T-helper 17 cell (primary cell): ENCODE measurements at places on chromosomes 13 and 19. TPM values are rescaled to one million over a fixed set of nuclear protein-coding genes. Genes with fewer than 3 reads are reported as not detected.
A peak's percentile ranks its signal among the peaks of the same experiment; 100 is the strongest.

DNA sequence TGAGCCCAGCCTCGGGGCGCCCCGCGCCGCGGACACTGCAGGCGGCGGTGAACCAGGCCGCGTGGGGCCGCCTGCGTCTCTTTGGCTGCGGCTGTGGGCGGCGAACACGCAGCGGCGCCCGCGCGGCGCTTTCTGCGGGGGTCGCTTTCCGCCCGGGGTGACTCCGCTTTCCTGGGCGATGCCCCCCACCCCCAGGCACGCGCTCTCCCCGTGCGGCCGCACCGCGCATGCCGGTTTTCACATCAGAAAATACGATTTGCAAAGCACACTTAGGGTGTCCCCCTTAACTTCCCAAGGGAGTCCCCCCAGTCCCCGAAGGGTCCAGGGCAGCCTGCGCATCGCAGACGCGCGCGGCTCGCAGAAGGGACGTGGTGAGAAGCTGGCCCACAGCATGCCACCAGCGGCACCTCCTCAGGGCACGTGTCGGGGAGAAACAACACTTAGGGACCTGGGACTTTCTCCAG lies 5.3 kb downstream of the F7 start:
- DNase-seq: peak; percentile 1
- no peaks in the 10 kb centered on the region for H3K36me3 ChIP-seq
- peak overlapping the region; percentile 75 for H3K4me3 ChIP-seq
- no peaks in the 10 kb centered on the region for H3K27me3 ChIP-seq

DNA sequence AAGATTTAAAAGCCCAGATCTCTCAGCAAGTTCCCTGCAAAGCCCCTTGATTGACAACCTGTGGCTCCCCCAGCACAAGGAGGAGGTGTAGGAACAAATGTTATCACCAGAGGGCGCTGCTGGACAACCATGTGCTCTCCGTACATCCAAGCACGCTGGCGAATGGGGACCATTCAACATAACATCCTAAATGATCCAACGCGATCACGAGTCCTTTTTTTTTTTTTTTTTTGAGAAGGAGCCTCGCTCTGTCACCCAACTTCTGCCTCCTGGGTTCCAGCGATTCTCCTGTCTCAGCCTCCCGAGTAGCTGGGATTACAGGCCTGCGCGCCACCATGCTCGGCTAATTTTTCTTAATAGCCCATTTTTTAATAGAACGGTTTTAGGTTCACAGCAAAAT lies 52.0 kb downstream of the NWD1 start:
- peaks cover 25% of the 10 kb centered on the region for H3K27me3 ChIP-seq
- H3K27ac ChIP-seq: no peak overlapping the region
- no peak overlapping the region for H3K4me3 ChIP-seq
- peaks cover 4% of the 10 kb centered on the region for H3K36me3 ChIP-seq
- no peaks in the 10 kb centered on the region for H3K4me1 ChIP-seq
- DNase-seq: peak; percentile 46

DNA sequence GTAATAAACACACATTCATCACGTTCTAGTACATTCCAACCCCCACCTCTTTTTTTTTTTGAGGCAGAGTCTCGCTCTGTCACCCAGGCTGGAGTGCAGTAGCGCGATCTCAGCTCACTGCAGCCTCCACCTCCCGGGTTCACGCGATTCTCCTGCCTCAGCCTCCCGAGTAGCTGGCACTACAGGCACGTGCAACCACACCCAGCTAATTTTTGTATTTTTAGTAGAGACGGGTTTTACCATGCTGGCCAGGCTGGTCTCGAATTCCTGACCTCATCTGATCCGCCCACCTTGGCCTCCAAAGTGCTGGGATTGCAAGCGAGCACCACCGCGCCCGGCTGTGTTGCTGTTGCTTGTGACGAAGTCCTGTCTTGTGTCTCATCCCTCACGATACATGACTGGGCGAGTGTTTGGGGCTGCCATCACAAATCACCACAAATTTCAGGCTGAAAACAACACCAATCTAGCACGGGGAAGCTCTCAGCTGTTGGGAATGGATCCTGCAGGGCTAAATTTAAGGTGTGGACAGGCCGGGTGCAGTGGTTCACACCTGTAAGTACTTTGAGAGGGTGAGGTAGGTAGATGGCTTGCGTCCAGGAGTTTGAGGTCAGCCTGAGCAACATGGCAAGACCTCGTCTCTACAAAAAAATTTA lies 15.7 kb downstream of the MOB3A start:
- H3K27ac ChIP-seq: peak overlapping the region; percentile 99
- H3K36me3 ChIP-seq: peaks cover 6% of the 10 kb centered on the region
- peaks cover 40% of the 10 kb centered on the region for H3K4me1 ChIP-seq
- no peaks in the 10 kb centered on the region for H3K27me3 ChIP-seq

DNA sequence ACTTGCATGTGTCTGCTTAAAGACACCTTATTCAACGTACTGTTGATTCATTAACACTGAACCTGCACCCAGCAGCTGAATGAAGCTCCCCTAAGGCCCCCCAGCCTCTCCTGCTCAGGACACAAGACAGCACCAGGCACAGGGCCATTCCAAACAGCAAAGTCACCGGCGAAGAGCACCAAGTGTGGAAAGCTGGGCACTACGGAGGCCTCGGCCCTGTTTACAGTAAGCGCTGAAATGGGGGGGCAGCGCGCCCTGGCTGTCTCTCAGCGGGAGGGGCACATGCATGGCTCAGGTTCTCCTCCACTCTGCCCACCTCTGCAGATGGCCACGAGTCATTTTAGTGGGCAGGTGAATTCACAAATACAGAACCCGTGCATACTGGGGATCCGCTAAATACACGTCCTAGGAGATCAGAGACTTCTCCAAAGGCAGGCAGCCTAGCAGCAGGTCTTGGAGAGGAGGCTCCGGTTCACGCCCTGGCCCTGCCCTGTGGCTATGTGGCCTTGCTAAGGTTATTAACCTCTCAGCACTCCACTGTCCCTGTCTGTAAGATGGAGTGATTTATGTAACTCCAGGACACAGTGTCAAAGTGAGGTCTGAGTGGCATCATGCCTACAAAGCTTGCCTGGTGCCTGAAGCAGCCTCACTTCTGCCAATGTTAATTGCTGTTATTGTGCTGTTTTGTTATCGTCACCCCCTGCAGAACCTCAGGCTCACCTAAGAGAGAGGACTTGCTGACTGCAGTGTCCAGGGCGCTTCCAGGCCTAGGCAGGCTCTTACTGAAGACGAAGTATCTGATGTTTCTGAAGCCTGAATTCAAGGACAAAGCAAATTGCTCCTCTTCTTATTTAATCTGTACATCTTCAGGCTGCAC lies 207.4 kb upstream of the SOX1 start:
- no peak overlapping the region for H3K4me3 ChIP-seq
- no peak overlapping the region for H3K27ac ChIP-seq
- DNase-seq: no peak
- H3K36me3 ChIP-seq: no peaks in the 10 kb centered on the region
- no peaks in the 10 kb centered on the region for H3K4me1 ChIP-seq

GRCh38 chr13:50080203-50080910 lies 65.1 kb downstream of the KCNRG start:
- H3K4me3 ChIP-seq: peak overlapping the region; percentile 100
- peak; percentile 24 for DNase-seq
- H3K27ac ChIP-seq: peak overlapping the region; percentile 98
- H3K27me3 ChIP-seq: no peaks in the 10 kb centered on the region
- H3K36me3 ChIP-seq: peaks cover 3% of the 10 kb centered on the region

DNA sequence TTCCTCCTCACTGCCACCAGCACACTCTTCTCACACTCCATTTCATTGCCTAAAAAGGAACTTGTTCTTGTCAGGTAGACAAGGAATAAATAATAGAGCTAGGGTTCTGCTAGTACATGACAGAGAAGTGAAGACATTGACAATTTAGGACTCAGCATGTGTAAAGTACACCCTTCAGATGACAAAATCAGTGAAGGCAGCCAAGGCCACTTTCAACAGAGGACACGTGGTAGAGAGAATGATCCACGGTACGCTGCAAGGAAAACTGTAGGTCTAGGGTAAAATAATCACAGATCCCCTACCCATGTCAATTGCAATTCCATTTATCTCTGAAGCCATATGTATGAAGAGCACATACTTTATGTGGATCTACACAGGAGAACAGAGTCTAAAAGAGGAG lies 7.2 kb upstream of the SPATA13 start:
- H3K4me1 ChIP-seq: no peaks in the 10 kb centered on the region
- H3K27me3 ChIP-seq: peaks cover 40% of the 10 kb centered on the region
- H3K36me3 ChIP-seq: peaks cover 7% of the 10 kb centered on the region
- H3K4me3 ChIP-seq: no peak overlapping the region
- H3K27ac ChIP-seq: peak overlapping the region; percentile 44

DNA sequence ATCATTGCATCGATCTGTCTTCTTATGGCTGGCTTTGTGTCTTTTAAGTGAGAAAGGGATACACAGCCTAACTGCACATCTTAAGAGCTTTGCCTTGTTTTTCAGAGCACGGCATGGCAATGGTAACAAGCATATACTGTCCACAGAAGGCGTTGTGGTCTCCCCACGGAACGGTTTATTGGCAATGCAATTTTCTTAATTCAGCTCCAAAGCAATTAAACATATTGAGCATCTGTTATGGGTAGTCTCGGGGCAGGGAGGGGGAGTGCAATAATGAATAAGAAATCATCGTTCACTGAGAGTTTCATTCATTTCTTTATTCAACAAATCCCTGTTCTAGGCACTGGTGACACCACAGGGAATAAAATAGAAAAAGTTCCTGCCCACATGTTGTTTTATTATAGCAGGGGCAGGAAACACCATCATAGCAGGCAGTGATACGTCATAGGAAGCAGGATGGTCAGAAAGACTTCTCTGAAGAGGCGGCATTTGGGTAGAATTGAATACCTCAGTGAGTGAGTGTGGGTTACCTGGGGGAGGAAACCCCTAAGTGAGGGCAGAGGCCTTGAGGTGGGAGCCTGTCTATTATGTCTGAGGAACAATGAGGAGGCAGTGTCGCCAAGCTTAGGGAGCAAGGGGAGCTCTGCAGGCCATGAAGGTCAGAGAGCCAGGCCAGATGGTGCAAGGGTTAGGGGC lies 185.7 kb upstream of the KL start:
- DNase-seq: no peak
- no peak overlapping the region for H3K27ac ChIP-seq
- H3K36me3 ChIP-seq: no peaks in the 10 kb centered on the region
- H3K4me1 ChIP-seq: no peaks in the 10 kb centered on the region

- H3K4me3 ChIP-seq: no peak overlapping the region
- DNase-seq: no peak
- peaks cover 24% of the 10 kb centered on the region for H3K27me3 ChIP-seq
- H3K36me3 ChIP-seq: peaks cover 2% of the 10 kb centered on the region
- no peak overlapping the region for H3K27ac ChIP-seq
- H3K4me1 ChIP-seq: peaks cover 12% of the 10 kb centered on the region
Measured at GRCh38 chr13:24232474-24232873, 72.0 kb downstream of the SPATA13 start.

GRCh38 chr19:38073841-38074685 lies 150.0 kb downstream of the DPF1 start:
- H3K4me1 ChIP-seq: peaks cover 2% of the 10 kb centered on the region
- no peak for DNase-seq
- H3K27me3 ChIP-seq: no peaks in the 10 kb centered on the region
- H3K4me3 ChIP-seq: no peak overlapping the region
- no peak overlapping the region for H3K27ac ChIP-seq
- no peaks in the 10 kb centered on the region for H3K36me3 ChIP-seq

- no peak overlapping the region for H3K27ac ChIP-seq
- H3K4me1 ChIP-seq: peaks cover 28% of the 10 kb centered on the region
- H3K27me3 ChIP-seq: no peaks in the 10 kb centered on the region
- no peak for DNase-seq
- peaks cover 16% of the 10 kb centered on the region for H3K36me3 ChIP-seq
- H3K4me3 ChIP-seq: peak overlapping the region; percentile 53
Measured at GRCh38 chr19:40762754-40763470, 11.9 kb downstream of the SNRPA start.

DNA sequence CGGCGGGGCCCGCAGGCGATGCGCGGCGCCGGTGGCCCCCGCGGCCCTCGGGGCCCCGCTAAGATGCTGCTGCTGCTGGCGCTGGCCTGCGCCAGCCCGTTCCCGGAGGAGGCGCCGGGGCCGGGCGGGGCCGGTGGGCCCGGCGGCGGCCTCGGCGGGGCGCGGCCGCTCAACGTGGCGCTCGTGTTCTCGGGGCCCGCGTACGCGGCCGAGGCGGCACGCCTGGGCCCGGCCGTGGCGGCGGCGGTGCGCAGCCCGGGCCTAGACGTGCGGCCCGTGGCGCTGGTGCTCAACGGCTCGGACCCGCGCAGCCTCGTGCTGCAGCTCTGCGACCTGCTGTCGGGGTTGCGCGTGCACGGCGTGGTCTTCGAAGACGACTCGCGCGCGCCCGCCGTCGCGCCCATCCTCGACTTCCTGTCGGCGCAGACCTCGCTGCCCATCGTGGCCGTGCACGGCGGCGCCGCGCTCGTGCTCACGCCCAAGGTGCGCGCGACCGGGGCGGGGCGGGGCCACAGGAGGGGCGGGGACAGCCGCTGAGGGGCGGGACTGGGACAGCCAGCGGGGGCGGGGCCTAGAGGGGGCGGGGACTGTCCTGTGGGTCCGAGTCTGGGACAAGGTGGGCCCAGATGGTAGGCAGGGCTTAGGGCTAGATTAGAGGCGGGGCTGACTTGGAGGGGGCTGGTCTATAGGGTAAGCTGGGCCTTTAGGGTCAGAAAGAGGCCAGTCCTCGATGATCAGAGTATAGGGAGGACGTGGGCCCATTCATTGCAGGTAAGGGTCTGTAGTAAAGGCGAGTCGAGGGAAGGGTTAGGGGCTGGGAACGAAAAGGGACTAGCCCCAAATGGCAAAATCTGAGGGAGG lies 5.1 kb downstream of the GRIN2D start:
- H3K27me3 ChIP-seq: peaks cover 22% of the 10 kb centered on the region
- H3K27ac ChIP-seq: peak overlapping the region; percentile 93
- DNase-seq: peak; percentile 79
- H3K4me1 ChIP-seq: peaks cover 27% of the 10 kb centered on the region
- H3K36me3 ChIP-seq: peaks cover 14% of the 10 kb centered on the region

- H3K27me3 ChIP-seq: no peaks in the 10 kb centered on the region
- peak; percentile 85 for DNase-seq
- peak overlapping the region; percentile 98 for H3K27ac ChIP-seq
Measured at GRCh38 chr19:8209462-8210378, 550 bp downstream of the CERS4 start.

- no peaks in the 10 kb centered on the region for H3K36me3 ChIP-seq
- no peak overlapping the region for H3K4me3 ChIP-seq
- no peak overlapping the region for H3K27ac ChIP-seq
- H3K4me1 ChIP-seq: no peaks in the 10 kb centered on the region
- DNase-seq: no peak
Measured at GRCh38 chr13:38979891-38980749, 10.5 kb downstream of the STOML3 start.

ANO8 gene
- 15.9 TPM for total RNA-seq

ICAM1 gene
- total RNA-seq: 28.1 TPM

RPL13A gene
- 5,253 TPM for total RNA-seq

ABCA7 gene
- 107 TPM for total RNA-seq

SLC1A6 gene
- total RNA-seq: not detected

ZNF93 gene
- 3.9 TPM for total RNA-seq

MUC16 gene
- total RNA-seq: not detected

ZNF525 gene
- 14.3 TPM for total RNA-seq

ZNF426 gene
- 9.6 TPM for total RNA-seq

LILRA5 gene
- 3.5 TPM for total RNA-seq
